ENCODE measurements at places on chromosomes 16 and 17.

GRCh38 chr16:66576296-66576695 lies 3.0 kb upstream of the CMTM2 start:
- no peak for DNase-seq

DNA sequence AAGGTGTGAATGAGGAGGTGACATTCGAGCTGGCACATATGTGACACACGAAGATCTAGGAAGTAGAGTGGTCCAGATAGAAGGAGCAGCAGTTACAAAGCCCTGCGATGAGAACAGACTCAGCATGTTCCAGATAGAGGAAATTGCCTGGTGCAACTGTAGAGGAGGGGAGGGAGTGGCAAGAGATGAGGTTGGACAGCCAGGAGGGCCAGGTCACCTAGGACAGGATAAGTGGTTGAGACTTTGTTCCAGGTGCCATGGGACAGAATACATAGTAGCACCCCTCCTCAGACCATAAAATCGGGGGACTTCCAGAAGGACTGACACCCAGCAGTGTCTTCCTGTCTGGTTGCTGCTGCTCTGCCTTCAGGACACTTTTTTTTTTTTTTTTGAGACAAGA lies 11.0 kb upstream of the CENPT start:
- DNase-seq = no peak

DNA sequence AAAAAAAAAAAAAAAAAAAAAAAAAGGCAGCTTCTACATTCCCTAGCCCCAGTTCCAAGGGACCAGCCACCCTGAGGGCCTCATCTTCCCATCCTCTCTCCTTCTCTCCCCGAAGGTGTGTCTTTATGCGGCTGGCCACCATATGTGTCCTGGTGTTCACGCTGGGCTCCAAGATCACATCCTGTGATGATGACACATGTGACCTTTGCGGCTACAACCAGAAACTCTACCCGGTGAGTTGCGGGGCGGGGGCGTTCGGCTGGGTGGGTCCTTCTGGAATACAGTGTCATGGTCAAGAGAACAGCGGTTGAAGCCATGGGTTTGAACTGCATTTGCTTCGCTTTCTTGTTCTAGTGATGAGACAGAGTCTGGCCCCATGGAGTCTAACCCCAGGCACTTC lies 22.6 kb upstream of the COQ7 start:
- no peak for DNase-seq

GRCh38 chr17:78619334-78619733 lies 42.1 kb upstream of the DNAH17 start:
- DNase-seq = no peak

GRCh38 chr16:72312828-72313227 lies 140.9 kb upstream of the PMFBP1 start:
- no peak for DNase-seq

DNA sequence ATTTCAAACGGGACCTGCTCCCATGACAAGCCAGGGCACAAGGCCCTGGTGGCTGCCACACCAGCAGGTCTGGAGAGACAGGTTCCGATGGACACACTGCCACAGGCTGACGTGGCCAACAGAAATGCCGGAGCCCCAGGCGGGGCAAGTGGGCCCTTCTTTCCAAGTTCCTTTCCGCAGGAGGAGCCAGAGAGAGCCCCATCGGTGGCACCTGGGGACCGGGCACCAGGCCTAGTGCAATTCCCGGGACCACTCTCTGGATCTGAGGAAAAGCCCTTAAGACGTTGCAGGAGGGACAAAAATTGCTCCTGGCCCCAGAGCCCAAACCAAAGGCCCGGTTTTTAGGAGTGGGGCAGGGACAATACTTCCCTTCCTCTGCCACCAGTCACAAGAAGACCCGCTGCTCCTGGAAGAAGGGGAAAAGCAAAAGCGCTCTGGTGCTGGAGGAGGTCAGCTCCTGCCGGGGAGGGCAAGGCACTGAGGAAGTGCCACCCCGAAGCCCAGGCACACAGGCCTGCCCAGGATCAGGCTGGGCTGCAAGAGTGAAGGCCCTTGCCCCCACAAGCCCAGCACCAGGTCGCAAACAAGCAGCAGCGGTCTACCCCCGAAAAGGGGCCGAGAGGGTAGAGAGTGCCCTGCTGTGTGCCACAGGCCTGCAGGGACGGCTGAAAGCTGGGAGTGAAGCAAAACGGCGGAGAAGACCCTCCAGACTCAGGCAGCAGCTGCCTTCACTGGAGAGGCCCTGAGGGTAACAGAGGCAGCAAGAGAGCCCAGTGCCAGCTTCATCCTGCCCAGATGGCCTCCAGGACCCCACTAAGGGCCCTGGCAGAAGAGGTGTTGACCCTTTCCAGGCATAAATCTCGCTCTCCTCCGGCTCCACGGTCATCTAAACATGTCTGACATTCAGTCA lies 29.1 kb downstream of the MAP1LC3B start:
- DNase-seq = no peak

DNA sequence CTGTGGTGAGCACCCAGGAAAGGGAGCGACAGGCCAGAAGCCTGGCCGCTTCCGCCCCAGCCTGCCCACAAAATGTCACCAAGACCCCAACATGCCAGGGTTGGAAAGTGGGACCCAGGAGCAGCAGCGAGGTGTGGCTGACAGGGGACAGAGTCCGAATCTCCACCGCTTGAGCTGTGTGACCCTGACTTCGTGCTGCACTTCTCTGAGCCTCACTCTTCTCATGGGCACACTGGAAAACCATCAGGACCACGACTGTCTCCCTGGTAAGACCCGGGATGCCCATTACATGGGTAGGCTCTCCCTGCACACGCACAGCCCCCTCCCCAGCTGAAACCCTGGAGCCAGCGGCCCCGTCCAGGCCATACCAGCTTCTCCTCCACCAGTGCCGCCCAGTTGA lies 34.9 kb downstream of the PPL start:
- DNase-seq = no peak

DNA sequence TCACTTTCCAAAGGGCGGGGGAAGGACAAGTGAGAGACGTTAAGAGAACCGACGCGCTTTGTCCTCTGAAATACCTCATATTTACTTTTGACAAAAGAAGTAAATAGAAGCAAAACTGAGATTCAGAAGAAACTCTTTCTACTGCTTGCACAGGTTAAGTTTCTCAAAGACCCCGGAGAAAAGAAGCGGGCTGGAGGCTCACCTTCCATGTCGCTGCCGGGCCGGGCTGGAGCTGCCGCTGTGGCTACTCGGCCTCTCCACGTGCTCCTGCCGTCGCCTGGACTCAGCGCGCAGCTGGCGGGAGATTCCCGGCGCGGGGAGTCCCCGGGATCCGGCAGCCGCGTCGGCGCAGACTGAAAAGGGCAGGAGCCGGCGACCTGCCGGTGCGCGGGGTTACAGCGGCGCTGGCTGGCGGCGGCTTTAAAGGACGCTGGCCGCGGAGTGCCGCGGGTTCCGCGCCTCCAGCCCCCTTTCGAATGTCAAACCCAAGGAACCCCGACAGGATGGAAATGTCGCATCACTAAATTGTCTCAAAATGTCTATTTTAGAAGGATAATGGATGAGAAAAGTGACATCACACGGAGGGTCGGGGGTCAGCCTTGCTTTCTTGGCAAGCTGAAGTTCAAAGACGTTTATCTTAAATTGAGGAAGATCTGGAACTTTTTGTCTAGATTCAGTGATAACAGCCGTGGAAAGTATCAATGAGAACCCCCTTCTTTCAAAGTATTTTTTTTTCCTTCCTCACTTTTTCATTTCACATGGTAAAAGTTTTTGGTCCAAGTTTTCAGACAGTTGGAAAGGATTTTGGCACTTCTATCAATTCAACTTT lies at the start of gene IKZF3:
Gene IKZF3 (minus strand): TSS at position 395 of the 829 bp plus-strand sequence. CDS start 186 bp downstream, at position 209.
- DNase-seq = no peak

GRCh38 chr17:27319541-27320221 lies 25.8 kb downstream of the WSB1 start:
- no peak for DNase-seq

GRCh38 chr16:54987081-54987480 lies 56.4 kb downstream of the IRX5 start:
- no peak for DNase-seq

DNA sequence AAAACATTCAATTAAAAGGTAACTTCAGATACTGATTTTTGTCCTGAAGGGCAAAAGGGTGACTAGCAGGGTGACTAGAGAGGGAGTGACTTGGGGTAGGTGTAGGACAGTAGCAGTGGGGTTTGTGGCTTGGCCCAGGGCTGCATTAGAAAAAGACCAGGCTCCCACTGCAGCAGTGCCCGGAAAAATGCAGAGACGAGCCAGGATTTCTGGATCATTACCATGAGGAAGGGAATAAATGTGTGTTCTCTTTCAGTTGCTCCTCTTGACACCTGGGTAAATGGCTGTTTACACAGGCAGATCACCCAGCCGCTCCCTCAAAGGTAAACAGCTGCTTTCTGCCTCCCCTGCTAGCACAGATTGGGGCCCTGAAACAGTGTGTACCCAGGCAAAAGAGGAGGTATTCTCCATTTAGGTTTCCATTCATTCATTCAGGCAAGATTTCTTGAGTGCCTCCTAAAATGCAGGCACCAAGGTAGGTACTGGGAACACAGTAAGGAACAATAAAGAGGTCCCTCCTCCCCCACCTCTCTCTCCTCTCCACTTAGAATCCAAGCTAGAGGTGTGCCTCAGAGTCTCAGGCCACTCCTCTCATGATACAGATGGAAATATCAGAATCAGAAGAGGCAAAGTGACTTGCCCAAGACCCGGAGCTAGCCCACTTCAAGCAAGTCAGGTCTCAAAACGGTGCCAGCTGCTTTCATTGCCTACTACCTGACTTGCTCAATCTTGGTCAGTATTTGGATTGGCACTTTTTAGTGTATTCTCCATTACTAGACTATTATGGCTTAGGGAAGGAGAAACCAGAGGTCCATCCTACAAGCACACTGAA lies 15.2 kb upstream of the TOX3 start:
- no peak for DNase-seq

DNA sequence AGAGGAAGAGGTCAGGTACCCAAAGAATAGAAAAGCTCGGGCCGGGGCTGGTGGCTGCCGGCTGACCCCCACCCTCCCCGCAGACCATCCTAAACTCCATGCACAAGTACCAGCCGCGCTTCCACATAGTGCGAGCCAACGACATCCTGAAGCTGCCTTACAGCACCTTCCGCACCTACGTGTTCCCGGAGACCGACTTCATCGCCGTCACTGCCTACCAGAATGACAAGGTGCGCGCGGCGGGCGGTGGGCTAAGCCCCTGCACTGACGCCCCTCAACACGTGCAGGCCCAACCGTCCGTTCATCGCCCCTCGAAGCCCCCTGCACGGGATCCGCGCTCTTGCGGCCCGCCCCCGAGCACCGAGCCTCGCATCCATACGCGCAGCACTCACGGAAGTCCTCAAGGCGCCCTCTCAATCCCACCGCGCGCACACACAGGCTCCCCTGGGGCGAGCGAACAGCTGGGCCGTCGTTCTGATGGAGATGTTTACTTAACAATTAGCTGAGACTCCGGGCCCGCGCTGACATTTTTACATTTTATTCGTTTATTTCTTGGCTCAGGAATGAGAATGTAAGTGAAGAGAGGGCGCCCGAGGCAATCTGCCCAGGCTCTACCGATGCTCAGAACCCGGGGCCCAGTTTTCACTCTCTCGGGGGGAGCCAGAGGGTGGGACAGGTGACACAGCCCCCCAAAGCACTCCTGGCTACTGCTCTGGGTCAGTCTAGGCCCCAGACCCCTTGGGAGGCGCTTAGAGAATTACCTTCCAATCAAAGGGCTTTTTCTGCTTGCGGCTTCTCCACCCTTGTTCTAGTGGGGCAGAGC lies 3.5 kb downstream of the TBX2 start:
- no peak for DNase-seq

DNA sequence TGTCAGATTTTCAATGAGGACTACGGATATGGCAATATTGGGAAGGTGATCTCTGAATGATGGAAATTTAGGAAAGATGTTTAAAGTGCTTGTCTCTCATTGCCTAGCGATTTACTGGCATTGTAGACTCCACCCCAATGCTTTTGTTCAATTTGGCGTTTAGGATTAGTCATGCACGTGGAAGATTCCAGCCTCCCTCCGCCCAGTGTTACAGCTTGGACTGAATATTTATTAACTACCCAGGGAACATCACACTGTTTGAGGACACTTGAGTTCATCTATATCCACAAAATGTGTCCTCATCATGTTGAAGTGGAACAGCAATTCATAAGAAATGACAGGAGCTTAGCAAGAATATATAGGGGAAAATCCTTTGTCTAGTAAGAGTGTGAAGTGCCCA lies 738.8 kb upstream of the RBFOX1 start:
- DNase-seq = no peak

DNA sequence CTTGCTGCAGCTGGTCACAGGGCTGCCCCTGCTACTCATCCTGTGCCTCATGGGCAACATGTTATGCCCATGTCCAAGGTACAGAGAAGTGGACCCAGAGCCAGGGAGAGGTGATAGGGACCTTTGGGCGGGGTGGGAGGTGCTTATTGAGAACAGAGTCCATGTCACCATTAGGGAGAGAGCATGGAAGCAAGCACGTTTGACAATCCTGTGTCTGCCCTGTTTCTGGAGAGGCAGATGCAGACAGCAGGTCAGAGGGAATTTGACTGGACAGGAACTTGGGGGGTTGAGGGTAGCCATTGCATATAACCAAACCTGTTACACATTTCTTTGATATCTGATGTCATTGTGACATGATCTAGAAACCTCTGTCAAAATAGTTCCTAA lies 14.3 kb upstream of the ARL4D start:
- no peak for DNase-seq

DNA sequence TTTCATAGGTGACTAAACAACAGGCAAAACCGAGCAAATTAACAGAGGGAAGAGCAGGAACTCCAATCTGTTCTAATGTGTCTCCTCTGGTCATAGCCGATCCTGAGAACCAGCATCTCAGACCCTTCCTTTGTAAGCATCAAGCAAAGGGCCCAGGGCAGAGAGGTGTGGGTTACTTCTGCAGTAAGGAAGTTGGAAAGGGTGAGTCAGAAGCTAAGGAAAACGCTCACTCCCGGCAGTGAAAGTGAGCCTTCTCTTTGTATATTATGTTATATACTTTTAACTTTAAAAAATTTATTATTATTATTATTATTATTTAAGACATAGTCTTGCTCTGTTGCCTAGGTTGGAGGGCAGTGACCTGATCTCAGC lies 77.7 kb downstream of the MRM3 start:
- no peak for DNase-seq

GRCh38 chr17:15431766-15432165 lies 35.7 kb downstream of the CDRT4 start:
- no peak for DNase-seq

GRCh38 chr17:50311112-50311460 lies 34.8 kb upstream of the XYLT2 start:
- no peak for DNase-seq
